T-helper 9 cell (primary cell): ENCODE measurements at places on chromosomes 2 and 18.

GRCh38 chr2:45750484-45750883 is 99.0 kb downstream of the PRKCE start:
- no peak for DNase-seq

- no peak for DNase-seq
Observed at GRCh38 chr18:27064673-27065072, 120.4 kb downstream of the CHST9 start.

GRCh38 chr2:165067643-165068486 is 112.5 kb upstream of the SLC38A11 start:
- DNase-seq = no peak

DNA sequence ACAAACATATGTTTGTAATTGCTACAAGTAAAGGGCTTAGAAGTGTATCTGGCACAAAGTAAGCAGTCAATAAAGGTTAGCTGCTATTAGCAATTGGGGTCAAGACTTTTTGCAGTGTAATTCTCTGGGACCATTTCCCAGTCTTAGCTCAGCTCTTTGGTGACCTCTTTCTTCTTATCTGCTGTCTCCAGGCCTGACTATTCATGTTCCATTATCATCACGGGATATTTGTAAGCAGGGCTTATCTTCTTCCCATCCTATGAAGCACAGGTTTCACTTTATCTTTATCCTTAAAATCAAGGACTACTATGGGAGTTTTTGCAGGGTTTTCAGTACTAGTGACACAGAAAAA is 131.7 kb downstream of the DOCK10 start:
- no peak for DNase-seq

GRCh38 chr2:24385366-24385765 is 25.0 kb upstream of the ITSN2 start:
- no peak for DNase-seq

- DNase-seq = no peak
Observed at GRCh38 chr2:2879071-2879470, 498.5 kb downstream of the EIPR1 start.

GRCh38 chr2:142140434-142140845 is 9.6 kb upstream of the LRP1B start:
- no peak for DNase-seq

DNA sequence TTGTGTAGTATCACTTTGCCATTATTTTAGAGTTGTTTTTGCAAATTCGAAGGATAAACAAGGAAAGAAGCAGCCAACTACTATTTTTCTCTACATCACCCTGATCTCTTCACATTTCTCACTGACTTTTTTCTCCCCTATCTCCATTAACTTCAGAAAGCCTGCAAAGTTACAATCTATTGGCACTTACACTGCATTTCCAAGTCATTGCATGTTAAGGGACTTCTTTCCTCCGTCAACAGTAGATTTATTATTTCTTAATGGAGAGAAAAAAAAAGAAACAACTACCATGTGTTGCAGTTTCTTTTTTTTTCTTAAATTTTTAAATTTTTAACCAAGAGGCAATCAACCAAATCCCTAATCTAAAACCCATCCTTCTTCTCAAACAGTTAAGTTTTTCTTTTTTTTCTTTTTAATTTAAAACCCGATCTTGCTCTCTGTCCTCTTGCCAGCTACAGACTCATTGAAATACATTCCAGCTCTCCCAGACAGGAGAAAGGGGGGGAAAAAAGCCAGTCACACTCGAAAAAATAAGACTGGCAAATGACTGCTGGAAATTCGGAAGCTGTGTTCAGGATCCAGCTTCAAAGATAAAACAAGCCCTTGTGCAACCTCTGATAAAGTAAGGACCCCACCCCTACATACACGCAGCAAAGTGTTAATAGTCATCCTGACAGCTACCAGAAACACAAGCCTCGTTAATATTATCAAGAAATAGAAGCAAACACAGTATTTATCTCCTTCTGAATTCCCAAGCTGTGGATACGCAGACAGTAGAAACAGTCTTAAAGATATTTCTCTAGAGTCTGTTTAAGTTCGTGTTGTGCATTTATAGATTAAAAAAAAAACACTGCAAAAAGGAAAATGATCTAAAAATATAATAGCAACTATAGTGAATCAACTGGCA is 1.3 kb downstream of the LRRTM4 start:
- no peak for DNase-seq

GRCh38 chr18:78805840-78806239 is 173.8 kb upstream of the SALL3 start:
- DNase-seq = no peak

DNA sequence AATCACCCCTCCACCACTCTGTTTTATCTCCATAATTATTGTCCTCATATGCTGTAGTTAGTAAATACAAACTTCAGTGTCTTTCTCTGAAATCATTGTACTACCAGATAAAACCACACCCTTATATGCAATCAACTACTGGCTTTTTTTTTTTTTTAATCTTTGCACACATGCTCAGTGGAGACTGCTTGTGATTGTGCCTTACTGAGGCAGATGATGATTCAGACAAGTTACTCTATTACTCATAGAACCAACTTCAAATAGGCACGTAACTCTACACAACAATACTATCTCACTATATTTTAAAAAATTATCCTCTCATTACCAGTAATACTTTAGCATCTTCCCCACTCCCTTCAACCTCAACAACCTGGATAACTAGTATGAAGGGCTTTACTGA is 1278.4 kb upstream of the PIK3C3 start:
- DNase-seq = no peak

GRCh38 chr18:3354506-3354905 is 92.6 kb downstream of the MYL12B start:
- DNase-seq = no peak

DNA sequence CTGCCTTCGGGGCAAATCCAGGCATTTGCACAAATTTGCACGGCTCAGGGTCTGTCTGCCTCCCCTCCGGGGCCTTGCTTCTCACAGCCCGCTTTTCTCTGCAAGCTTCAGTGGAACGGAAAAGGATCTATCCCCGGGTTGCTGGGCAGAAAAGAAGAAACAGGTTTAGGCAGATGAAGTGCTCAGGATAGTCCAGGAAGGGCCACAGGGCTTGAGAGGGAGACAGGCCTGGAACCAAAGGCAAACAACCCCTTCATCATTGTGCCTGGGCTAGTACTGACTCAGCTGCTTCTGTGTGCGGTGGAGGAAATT is 347.8 kb upstream of the TNP1 start:
- no peak for DNase-seq

- no peak for DNase-seq
Observed at GRCh38 chr2:224086226-224086914, 47.3 kb upstream of the SERPINE2 start.

GRCh38 chr2:30147715-30148610 is 1.2 kb downstream of the YPEL5 start:
- peak; percentile 80 for DNase-seq

- no peak for DNase-seq
Observed at GRCh38 chr2:234960175-234961088, 8.6 kb downstream of the SH3BP4 start.

DNA sequence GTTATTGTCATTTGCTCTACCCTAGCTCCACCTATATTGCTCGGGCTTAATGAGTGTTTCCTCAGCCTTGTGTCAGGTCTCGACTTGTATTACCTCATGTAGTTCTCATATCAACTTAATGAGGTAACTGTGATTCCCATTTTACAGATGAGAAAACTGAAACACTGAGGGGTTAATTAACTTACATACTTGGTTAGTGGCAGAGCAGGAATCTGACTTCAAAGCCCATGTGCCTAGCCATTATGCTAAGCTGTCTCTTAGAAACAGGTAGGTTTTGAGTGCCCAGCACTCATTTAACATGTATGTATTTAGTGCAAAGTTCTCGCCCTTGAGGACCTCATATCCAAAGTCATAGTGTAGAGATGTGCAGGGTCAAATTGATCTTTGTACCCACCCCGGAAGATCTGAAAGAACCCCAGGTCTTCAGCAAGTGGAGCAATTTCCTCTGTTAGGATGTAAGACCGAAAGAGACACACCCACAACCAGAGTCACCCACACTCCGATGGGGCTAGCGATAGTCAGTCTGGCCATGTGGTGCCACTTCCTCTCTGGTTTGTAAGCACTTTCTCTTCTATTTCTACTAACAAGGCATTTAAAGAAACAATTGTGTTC is 121.0 kb upstream of the SLC39A10 start:
- peak; percentile 41 for DNase-seq

GRCh38 chr2:9258953-9259399 is 52.4 kb downstream of the ASAP2 start:
- no peak for DNase-seq

DNA sequence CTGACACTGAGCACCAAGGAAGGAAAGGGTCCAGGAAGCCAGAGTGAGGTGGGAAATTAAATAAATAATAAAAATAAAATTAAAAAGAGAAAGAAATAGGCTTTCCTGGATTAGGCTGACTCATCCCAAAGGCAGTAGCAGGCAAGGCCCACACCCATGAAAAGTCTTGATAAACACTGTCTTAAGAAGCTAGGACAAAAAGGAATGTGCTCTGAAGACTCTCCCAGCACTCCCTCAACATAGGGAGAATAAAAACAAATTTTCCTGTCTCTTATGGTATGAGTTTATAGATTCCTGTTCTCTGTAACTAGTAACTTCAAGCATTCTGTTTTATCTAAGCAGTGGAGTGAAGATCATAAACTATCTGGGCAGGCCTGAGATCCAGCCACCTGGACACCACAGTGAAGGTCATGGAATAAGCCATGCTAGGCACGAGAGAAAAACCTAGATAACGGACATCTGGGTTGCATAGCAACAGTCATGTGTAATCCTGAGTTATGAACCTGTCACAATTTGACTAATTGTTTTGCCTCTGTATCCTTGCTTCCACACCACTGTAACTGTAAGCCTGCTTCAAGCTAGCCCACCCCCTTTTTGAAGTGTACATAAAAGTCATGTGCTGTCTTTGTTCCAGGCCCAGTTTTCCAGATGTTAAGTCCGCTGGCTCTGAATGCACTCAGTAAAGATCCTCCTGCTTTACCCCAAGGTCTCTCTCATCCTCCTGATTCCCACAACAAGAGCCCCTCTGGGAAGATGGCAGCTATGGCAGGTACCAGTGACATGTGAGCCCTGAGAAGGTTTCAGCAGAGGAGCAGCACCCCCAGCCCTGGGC is 107.8 kb downstream of the NDUFA10 start:
- no peak for DNase-seq

DNA sequence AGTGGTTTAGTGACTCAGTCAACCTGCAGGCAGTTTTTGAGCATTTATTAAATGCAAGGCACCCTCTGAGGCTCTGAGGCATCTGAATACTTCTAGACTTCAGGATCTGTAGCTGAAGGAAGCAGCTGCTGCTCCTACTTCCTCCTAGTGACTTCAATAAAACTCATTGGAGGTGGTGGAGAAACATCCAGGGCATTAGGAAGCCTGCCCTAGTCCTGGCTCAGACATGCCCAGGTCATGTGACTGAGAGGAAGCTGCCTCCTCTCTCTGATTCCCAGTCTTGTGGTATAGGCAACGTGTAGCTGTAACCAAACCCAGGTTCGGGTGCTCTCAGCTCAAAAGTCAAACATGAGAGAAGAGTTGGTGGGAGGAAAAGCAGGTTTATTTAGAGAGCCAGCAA is 287.2 kb upstream of the GYPC start:
- DNase-seq = no peak

- no peak for DNase-seq
Observed at GRCh38 chr2:16729335-16729734, 63.7 kb upstream of the CYRIA start.

GRCh38 chr2:54149638-54150441 is 34.4 kb downstream of the ACYP2 start:
- DNase-seq = no peak

- no peak for DNase-seq
Observed at GRCh38 chr18:69480460-69480859, 79.8 kb downstream of the DOK6 start.

- no peak for DNase-seq
Observed at GRCh38 chr2:7849027-7849426, 832.8 kb upstream of the ID2 start.

GRCh38 chr2:34004936-34005335 is 405.8 kb upstream of the FAM98A start:
- no peak for DNase-seq

GRCh38 chr18:63142594-63143225 is 176.9 kb downstream of the BCL2 start:
- no peak for DNase-seq

DNA sequence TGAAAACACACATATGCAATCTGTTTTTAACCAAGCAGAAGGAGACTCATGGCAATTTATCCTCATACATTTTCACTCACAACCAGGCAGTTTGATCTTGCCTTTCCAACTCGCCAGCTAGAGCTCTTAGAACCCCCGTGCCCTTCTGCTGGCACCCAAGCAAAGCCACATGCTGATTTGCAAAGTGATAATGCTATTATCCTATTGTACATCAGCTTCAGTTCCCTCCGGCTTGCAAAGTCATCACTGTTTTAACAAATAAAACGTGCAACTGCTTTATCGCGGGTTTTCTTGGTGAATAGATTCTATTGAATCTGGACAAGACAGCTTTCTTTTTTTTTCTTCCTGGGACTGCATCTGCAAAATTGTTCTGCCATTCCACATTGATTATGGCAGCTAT is 314.6 kb downstream of the LNPK start:
- DNase-seq = no peak
